Stimulated activated CD4-positive, alpha-beta T cell treated with anti-CD3 and anti-CD28 coated beads, Interleukin-1b, Interleukin-23, amount 100 ng/mL, for 48 hours (primary cell): ENCODE measurements at places on chromosomes 7 and 10.

DNA sequence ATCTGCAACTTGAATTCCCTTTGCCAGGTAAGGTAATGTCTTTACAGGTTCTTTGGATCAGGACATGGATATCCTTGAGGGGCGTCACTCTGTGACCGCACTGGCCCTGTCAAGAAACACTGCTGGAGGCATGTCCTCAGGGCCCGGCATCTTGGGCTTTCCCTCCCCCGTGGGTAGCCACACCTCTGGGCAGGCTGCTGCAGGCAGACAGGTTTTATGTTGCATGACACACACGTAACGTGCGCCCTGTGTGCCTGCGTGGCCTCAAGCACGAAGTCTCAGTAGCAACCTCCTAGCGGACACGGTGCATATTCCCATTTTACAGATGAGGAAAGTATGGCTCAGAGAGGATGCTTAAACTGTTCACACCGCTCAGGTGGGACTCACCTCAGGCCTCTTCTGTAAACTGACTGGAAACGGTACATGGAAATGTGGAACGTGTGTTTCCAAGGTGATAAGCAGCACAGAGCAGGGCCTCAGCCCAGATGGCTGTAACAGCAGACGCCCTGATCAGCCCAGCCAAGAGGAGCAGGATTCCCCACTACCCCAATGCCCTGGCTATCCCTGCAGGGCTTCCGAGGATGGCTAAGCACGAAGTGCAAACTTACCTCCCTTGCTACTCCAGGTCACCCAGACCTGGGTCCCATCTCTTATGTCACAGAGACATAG, 553.6 kb downstream of the TCERG1L start:
- DNase-seq, result no peak

DNA sequence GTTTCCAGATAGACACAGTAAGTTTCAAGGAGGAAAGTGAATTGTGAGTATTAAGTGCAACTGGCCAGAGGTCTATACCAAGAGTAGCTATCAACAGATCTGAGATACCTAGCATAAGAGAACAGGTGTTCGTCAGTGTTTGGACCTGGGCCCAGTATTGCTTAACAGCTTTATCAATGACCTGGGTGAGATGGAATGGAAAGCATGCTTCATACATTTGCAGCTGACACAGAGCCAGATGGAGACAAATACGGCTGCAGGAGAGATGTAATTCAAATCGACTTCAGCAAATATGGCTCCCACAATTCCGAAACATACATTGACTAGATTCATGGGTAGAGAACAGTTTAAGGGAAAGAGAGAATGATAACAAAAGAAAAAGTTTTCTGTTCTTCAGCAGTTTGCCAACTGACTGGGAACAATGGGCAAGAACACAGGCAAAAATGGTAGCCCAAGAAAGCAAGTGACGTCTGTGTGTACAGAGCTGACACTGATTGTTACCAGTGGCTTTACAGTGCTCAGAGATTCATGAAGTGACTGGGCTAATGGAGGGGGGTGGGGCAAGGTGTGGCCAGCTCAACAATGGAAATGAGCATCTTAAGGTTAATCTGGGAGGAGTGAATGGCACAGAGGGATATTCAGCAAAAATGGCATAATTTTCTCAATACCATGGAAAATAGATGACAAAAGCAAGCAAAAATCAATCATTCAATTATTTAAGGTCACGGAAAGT, 28.0 kb upstream of the COBL start:
- no peak for DNase-seq

DNA sequence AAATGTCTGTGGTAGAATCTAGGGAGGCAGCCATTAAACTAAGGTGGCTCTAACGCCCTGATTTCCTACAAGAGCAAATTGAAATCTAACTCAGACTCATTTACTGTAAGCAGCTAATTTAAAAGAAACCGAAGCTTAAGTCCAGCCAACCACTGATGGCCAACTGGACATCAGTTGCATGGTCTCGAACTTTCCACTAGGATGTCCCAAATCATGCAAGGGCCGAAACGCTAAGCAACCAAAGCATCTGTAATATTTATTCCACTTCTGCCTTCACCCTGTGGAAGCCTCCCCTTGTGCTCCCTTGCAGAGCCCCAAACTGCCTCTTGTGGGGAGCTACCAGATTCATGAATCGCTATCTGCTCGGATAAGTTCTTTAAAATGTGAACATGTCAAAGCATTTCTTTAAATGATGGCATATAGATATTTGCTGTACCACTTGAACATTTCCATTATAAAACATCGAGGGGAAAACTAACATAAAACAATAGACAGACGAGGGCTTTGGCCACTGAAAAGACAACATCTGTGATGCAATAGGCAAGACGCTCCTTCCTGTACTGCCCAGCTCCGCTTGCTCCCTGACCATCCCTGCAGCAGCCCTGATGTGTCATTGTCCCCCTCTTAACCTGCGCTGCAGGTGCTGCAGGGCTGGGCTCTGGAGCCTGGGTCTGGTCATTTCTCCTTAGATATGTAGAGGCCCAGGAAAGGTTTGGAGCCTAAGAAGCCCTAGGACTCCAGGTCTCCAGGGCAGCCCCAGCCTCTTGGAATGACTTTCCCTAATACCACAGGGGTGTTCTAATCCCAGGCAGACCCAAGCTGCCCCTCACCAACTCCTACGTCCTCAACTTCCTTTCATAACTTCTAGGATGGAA, 2.9 kb upstream of the RBP3 start:
- no peak for DNase-seq

DNA sequence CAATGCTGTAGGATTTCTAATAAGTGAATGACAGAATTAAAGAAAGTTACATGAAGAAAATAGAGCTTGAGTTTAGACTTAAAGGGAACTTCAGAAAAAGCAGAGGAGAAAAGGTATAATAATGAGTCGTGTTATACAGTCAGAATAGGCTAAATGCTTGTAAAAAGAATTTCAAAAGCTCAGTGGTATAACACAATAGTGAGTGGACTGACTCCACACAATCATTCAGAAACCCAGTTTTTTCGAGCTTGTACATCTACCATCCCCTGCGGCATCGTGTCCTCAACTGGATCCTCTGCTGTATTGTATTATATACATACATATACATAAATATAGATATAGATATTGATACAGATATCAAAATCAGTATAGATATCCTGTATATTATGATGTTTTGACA, 52.2 kb downstream of the IMMP2L start:
- DNase-seq, result no peak

DNA sequence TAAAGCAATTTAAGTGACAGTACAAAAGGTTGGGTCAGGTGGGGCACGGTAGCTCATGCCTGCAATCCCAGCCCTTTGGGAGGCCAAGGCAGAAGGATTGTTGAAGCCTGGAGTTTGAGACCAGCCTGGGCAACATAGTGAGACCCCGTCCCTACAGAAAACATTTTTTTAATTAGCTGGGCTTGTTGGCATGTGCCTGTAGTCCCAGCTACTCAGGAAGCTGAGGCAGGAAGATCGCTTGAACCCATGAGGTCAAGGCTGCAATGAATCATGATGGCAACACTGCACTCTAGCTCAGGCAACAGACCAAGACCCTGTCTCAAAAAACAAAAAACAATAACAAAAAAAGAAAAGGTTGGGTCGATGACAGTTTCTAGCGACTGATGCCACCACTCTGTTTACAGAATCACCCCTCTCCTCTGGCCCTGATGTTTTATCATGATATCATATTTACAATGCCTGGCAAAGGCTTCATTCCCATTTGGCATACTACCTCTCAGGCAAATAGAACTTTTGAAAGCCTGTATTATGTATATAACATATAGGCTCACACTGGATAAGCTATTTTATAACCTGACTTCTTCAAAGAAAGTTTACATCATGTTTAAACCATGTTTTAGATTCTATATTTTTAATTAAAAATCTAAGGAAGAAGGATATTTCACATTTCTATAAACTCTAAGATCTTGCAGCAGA, 558 bp upstream of the ABCC2 start:
- DNase-seq, result no peak
